ENCODE measurements at places on chromosomes 1 and 21. TPM values are rescaled to one million over a fixed set of nuclear protein-coding genes. Genes with fewer than 3 reads are reported as not detected.

- no peak for DNase-seq
Measured at GRCh38 chr1:47699492-47700235, 261.8 kb downstream of the FOXD2 start.

DNA sequence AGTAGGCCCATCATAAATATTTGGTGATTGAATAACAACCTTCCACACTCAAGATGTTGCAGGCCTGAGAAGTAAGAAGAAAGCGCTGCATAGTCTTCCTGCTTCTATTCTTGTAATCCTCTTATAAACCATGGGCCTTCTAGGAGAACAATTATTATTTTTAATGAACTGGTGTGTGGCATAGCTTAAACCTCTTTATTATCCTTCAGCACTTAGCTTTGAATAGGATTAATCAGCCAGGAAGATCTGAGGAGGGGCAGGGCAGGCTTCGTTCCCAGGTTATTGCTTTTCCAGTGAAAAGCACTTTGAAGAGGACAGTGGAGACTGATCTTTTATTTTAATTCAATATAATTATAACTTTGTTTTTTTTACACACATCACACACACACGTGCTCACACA, 42.3 kb downstream of the KIF26B start:
- no peak for DNase-seq

GRCh38 chr1:33370301-33370700, 49.4 kb upstream of the A3GALT2 start:
- no peak for DNase-seq

Gene FAM20B
- 14.5 TPM for total RNA-seq

Gene KIRREL1
- 0.54 TPM for total RNA-seq

Gene WNT3A
- not detected for total RNA-seq

GRCh38 chr1:239963856-239964255, 127.8 kb upstream of the FMN2 start:
- DNase-seq = no peak

DNA sequence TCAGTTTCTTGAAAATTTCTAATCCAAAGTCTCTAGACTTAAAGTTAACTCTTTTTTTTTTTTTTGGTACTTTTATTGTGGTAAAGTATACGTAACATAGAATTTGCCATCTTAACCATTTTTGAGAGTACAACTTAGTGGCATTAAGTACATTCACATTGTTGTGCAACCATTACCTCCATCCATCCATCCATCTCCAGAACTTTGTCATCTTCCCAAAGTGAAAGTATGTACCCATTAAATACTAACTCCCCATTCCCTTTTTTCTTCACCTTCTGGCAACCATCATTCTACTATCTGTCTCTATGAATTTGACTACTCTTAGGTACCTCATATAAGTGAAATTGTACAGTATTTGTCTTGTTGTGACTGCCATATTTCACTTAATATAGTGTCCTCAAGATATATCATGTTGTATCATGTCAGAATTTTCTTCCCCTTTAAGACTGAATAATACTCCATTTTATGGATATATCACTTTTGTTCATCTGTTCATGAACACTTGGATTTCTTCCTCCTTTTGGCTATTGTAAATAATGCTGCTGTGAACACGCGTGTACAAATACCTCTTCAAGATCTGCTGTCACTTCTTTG, 18.4 kb downstream of the RLF start:
- no peak for DNase-seq

DNA sequence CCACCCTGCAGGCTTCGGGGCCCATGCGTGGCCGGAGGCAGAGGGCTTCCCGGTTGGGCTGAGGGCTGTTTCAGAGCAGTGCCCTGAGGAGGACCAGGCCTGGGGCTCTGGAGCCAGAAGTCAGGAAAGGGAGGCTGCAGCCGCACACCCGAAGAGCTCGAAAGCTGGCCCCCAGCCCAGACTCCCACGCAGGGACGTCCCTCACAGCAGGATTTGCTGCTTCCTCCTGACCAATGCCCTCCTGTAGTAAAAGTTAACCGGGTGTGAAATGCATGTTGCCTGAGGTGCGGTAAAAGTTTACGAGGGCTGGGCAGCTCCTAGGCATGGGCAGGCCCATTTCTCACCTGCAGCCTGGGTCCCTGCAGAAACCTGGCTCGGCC, 101.5 kb upstream of the ARHGEF16 start:
- no peak for DNase-seq

GRCh38 chr1:8427493-8427892, 109.6 kb downstream of the SLC45A1 start:
- DNase-seq = no peak

GRCh38 chr1:199859491-199859933, 168.0 kb upstream of the NR5A2 start:
- DNase-seq = no peak

GRCh38 chr1:116956378-116956777, 45.2 kb upstream of the CD101 start:
- DNase-seq = no peak

DNA sequence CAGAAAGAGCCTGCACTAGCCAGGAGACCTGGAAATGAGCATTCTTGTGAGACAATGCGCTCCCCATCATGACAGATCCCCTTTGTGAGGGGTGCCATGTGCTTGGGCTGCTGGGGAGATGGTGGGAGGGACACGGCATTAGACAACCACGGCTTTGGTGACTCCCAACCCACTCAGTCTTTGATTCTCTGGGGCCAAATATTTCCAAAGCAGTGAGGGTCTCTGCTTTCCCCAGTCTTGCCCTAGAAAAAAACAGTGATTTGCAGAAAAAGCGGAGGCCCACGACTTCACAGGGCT, 10.2 kb downstream of the SLC45A3 start:
- DNase-seq = no peak

DNA sequence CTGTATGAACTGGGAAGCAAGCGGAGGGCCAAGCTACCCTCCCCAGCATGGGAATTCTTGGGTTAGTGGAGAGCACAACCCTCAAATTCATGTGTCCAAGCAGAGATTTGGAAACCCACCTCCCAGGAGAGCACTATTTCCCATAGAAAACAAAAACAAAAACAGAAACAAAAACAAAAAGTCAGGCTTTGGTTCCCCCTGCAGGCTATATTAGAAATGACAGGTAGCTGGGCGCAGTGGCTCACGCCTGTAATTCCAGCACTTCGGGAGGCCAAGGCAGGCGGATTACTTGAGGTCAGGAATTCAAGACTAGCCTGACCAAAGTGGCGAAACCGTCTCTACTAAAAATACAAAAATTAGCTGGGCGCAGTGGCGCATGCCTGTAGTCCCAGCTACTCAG, 10.8 kb downstream of the MINDY1 start:
- no peak for DNase-seq

DNA sequence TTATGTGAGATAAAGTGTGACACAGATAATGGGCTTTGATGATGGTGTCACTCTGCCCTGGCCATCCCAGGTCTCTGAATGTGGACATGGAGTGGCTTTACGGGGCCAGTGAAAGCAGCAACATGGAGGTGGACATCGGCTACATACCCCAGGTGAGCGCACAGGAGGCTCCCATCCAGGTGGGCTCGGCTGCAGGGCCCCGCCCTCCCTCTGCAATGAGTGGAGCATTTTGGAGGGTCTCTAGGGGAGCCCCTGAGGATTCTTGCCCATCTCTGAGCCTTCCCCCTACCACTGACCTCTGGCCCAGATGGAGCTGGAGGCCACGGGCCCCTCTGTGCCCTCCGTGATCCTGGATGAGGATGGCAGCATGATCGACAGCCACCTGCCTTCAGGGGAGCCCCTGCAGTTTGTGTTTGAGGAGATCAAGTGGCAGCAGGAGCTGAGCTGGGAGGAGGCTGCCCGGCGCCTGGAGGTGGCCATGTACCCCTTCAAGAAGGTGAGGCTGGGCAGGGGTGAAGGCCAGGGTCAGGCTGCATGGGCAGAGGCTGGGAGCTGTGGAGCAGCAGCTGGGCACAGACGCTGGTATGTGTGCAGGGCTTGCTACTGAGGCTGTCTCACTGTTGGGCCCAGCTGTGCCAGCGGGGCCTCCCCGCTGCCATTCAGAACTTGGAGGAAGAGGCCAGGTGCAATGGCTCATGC, 8.2 kb upstream of the MTFR1L start:
- DNase-seq = no peak

Gene RASAL2
- total RNA-seq = 5.4 TPM

Gene MMEL1
- 8.1 TPM for total RNA-seq

Gene IL19
- total RNA-seq = not detected

DNA sequence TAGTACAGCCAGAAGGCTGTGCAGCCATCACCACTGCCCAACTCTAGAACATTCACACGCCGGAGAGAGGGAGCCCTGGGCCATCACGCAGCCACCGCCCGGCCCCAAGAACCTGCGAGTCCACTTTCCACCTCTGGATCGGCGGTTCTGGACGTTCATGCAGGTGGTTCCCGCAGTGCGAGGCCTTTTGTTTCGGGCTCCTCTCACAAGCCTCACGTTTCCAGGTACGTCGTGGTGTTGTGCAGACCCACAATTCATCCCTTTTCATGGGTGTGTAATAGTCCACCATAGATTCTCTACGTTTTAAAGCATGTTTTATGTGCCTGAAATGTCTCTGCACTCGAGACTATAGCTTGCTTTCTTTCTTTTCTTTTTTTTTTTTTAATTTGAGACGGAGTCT, 23.6 kb downstream of the COL18A1 start:
- no peak for DNase-seq

GRCh38 chr1:20885121-20885520, 98.0 kb upstream of the HP1BP3 start:
- DNase-seq = no peak

Gene SPATA21
- not detected for total RNA-seq

Gene CR1L
- total RNA-seq = under 0.01 TPM

DNA sequence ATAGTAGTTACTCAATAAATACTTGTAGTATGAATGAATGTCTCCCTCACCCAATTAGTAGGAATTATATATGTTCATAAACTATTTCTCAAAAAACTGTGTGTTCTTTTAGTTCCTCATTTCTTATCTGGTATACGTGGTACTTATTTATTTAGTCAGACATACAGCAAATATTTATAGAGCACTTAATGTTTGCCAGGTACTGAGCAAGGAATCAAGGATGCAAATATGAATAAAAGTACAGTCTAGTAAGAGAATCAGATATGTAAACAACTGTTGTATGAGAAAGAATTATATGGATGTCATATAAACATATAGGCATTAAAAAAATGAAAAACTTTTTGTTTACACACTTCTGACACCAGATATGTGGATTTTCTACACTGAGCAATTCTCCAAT, 58.5 kb downstream of the ATF6 start:
- no peak for DNase-seq

Gene NBPF15
- 35.8 TPM for total RNA-seq

Gene RXRG
- total RNA-seq = not detected

Gene OPRD1
- not detected for total RNA-seq

Gene TMEM79
- total RNA-seq = 4.8 TPM

DNA sequence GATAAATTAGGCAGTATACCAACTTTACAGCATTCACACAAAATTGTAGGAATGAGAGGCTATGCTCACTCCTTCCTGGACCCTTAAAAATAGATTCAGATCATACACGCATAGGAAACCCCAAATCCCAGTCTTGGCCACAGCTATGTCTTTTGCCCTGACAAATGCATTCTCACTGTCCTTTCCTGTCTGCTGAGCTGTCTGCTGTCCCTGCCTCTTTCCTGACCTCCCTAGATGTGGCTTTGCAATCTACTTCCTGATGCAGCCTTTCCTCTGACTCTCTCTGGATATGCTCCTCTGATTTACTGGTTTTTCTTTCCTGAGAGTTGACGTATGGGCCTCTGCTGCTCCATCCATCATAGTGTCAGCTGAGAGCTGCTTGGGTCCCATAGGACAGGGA, 59.8 kb upstream of the SLC35F3 start:
- DNase-seq = no peak

DNA sequence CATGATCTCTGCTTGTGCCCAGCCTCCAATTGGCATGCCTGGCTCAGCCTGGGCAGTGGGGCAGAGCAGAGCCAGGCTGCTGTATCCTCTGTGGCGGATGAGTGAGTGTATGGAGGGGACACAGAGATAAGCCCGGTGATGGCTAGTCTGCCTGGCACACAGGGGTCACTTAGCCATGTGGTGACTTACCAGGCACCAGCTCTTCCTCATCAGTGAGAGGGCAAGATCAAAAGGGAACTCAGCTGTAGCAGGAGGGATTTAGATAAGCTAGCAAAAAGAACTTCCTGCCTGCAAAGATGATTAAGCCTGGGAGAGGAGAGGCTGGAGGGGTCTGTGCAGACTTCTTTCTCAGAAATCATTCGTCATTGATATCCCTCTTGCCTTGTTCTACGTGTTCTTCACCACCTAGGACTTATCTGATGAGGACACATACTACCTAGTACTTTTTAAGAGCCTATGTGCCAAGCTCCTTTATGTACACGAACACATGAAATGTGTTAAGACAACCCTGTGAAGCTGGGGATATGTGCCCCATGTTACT, 7.9 kb downstream of the KIF21B start:
- peak; percentile 57 for DNase-seq

Gene AMPD2
- 259 TPM for total RNA-seq

Gene PCP4
- not detected for total RNA-seq

DNA sequence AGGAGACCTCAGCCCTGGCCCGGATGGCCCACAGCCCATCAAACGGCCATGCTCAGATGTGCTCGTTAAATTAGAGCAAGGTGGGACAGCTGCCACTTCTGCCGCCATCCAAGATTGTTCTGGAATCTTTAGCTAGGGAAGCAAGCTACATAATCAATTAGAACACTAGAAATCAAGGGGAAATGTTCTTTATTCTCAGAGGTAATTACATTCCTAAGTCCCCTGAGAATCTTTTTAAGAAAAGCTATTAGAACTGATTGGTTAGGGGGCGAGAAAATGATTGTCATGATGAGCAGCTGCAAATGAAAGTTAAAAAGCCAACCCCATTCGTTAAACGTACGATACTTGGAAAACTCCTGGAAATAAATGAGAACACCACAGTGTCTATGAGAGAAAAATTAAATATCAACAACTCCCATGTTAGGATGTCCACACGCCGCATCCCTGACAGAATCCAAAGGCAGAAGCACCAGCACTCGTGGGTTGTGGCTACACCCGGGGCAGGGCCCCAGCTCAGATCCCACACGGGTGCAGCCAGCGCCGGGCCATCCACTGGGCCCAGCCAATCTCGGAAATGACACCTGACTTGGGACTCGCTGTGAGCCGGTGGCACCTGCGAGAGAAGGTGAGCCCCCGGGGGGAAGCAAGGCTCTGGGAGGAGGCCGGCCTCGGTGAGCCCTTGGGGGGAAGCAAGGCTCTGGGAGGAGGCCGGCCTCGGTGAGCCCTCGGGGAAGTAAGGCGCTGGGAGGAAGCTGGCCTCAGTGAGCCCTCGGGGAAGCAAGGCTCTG, 37.6 kb downstream of the KRTAP10-1 start:
- DNase-seq = no peak
